Activated naive CD8-positive, alpha-beta T cell treated with anti-CD3 and anti-CD28 coated beads for 36 hours (primary cell): ENCODE measurements at places on chromosomes 5 and 9.

DNA sequence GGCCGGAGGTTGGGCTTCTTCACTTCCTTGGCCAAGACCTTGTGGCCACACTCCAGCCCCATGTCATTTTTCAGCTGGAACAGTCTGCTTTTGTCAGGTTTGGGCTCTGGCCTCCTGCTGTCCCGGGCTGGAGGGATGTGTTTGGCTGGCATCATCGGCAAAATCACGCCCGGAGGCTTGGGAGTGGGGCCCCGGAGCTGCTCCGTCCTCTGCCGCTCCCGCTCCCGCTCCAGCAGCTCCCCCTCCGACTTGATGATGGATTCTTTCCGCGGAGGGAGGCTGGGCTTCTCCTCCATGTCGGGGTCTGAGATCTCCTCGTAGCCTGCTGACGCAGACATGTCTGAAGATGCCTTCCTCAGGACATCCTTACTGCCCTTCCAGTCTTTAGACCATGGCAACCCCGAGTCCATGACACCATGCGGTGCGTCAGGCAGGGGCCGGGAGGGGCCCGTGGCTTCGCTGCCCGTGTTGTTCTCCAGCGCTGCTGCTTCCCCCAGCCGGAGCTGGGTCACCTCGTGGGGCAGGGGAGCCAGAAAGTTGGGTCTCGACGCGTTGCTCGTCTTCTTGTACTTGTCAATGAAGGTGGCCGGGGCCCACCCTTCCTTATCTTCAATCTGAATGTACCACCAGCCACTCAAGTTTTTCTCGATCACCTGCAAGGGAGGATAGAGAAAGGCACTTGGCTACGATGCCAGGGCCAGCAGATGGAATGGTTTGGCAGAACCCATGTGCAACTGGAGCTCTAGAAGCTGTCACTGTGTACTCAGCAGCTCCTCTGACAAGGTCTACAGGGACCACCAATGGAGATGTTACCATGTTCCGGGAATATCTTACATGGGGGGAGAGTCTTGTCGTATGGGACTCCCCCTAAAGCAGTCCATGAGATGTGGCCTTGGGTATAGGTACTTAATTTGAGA, 56.0 kb upstream of the UBTD2 start:
- no peak for DNase-seq

DNA sequence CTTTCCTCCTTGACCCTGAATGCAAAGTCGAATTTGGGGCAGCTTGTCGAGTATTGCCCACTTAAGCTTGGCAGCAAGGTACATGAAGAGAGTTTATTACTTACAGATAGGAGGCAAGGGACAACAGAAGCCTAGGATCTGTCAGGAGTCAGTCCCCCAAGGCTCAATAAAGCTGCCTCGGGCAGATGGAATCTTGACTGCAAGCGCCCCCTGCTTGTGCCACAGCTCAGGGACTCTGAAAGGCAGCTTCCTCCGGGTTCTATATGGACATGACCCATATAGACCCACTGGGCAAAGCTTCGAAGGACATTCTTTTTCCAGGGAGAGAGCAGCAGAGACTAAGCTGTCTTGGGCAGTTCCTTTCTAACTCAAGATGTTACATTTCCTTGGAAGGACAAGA, 971.5 kb downstream of the EFNA5 start:
- no peak for DNase-seq

DNA sequence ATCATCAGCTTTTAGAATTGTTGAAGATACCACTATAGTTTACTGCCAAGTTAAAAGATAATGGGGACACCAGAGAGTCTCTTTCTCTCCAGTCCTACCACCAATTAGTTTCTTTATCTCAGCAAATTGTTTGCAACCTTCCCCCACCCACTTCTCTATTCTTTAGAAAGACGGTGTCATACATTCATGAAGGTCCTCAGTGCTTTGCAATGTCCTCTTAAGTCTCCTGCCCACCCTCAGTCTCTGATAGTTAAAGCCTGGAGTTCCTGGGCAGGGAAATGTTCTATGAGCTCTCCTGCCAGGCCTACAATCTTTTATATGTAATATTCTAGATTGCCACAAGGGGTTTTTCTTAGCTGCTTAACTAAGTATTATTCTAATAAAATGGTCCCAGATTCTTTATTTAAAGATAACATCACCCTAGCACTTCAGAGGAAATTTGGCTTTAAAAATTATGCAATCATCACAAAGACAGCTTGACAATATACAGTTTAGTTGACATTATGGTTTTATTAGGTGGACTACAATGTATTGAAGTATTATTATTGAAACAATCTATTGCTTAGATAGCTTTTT, 509.2 kb downstream of the CSNK1G3 start:
- no peak for DNase-seq

GRCh38 chr5:5979377-5979760, 399.0 kb downstream of the MED10 start:
- DNase-seq, result no peak

GRCh38 chr5:14436801-14437542, 144.6 kb upstream of the OTULINL start:
- no peak for DNase-seq

DNA sequence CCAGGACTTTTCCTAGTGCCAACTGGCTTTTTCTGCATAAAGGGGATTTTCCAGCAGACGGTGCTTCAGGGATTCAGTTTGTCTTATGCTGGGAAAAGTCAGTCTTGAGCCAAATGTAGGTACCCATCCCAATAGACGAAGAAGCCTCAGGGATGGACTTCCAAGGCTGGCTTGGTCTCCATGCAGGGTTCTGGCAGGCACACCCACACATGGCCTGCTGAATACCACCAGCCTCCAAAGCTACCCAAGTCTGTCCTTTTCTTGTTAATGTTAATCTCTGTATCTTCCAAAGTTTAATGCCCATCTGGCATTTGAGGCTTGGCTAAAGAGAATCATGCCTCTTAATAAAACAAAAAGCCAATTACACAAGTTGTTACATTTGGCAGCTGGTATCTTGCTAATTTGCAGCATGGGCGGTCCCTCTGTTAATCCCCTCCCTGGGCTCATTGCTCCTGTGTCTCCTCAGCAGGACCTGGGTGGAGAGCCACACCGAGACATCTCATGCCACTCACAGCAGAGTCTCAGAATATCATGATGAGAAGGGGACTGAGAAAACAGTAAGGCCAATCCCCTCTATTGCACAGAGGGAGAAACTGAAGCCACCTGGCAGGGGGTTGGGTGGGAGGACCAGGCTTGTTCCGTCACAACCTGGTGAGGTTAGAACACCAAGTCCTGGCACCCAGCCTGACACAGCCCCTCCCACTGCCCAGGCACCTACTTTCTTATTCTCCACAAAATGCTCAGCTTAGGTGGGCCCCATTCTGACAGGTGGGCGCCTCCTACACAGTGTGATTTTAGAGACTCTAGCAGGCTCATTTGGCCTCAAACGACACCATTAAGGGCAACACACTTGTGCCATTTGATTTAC, 243.2 kb downstream of the FSTL4 start:
- no peak for DNase-seq

DNA sequence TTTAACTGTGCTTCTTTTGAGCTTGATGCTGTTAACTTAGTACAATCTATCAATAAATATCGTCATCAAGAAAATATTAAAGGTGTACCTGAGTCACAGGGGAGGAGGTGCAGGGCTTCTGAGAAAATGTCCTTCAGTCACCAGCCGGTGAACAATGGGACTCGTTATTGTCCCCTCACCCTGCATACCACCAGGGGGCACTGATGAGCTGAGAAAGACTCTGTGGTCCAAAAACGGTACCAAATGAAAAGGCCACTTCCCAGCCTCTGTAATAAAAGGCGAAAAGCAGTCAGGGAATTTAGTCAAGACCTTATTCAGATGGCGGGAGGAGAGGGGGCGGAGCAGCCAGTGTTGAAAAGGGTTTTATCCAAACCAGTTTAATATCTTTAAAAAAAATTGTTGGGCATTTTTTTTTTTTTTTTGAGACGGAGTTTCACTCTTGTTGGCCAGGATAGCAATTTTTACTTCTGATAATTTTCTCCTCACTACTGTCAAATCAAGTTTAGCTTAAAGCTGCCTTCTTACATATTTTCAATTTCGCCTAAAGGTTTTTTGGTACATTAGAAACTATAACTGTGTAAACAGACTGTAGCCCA, 271.9 kb upstream of the ADAMTS16 start:
- DNase-seq, result peak; percentile 39

DNA sequence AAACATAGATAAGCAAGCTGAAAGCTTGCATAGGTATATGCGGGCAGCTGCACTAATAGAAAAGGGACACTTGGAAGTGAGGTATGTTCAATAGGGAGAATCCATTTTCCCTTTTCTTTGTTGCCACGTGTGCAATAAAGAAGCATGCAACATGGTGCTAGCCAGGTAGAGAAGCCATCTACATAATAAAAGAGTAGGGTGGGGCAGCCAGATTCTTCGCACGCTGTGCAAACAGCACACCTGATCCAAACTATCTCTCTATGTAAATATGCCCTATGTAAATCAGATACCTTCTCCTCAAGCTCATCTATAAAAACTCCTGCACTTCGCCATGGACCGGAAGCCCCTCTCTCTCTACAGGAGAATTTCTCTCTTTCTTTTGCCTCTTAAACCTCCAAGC, 91.9 kb upstream of the C9orf72 start:
- no peak for DNase-seq

GRCh38 chr5:156920042-156920860, 42.8 kb downstream of the TIMD4 start:
- peak; percentile 81 for DNase-seq

GRCh38 chr9:97321691-97322090, 14.2 kb downstream of the CCDC180 start:
- no peak for DNase-seq

- DNase-seq, result no peak
Measured at GRCh38 chr5:74452856-74453255, 187.7 kb downstream of the ENC1 start.

- DNase-seq, result no peak
Measured at GRCh38 chr9:99680191-99680590, 141.5 kb upstream of the NR4A3 start.

GRCh38 chr5:14748180-14748900, 83.8 kb downstream of the OTULIN start:
- no peak for DNase-seq

DNA sequence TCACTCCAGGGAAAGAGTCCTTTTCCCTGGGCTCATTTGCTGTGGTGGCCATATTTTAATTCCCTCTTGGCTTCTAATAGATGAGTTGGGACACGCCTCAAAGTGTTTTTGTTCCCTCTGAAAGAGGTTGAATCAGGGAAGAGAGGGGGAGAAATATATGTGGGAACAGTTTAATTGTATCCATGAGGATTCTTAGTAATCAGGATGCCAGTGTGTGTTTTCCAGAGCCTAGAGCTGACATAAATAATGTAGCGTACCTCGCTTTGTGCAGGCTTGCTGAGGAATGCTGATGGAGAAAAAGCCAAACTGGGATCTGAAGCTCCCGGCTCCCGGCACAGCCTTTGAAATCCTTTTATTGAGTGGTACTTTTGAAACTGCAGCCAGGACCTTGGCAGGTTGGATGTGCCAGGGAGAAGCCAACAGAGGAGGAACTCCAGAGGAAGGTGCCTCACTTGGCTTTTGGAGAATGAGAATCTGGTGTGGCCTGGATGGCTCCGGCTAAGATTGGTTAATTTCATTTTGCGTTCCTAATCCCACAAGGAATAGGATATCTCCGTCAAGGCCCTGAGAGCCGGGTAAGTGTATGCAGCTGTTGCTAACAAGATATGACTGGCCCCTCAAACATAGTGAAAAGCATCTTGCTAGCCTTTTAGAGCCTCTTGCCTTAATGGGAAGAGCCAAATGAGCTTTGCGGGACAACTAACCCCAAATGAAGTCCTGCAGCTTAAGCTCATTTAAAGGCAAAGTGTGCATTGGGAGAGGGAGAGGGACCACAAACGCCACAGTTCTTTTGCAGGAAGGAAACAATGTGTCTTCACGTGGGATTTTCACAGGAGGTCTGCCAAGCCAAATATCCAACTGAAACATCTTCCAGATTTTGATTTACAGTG, 471.1 kb upstream of the WWC1 start:
- no peak for DNase-seq

DNA sequence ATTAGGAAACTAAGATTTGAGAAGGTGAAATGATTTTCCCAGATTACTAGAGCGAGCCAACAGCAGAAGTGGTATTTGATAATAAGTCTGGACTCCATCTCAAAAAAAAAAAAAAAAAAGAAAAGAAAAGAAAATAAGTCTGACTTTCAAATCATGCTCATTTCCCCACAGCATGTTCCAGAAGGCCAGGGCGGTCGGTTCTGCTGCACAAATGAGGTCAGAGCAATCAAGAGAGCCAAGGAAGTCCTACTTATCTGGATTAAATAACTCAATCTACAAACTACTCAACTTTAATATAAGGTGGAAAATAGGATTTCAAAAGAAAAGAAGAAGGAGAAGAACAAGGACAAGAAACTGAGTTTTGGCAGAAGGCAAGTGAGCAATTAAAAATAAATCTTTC, 130.4 kb upstream of the RASA1 start:
- no peak for DNase-seq

GRCh38 chr5:140631036-140631417, 1.9 kb downstream of the CD14 start:
- DNase-seq, result no peak

GRCh38 chr5:53397845-53398244, 82.6 kb upstream of the FST start:
- no peak for DNase-seq

DNA sequence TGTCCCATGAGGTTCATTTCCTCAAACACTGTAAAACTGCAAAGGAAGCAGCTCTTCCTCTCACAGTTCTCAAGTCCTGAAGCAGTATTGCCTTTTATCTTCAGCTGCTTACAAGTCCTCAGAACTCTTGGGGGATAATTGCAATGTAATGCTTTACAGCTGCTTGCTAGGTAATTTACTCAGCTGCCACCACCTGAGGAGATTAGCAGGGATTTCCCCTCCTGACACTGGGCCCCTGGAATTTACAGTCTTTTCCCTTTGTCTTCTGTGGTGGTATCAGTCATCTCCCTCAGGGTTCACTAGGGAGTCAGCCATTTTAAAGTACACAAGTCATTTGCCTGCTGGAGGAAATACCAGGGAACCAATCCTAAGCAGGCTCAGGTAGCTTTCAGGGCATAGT, 754.3 kb upstream of the GRAMD2B start:
- no peak for DNase-seq

DNA sequence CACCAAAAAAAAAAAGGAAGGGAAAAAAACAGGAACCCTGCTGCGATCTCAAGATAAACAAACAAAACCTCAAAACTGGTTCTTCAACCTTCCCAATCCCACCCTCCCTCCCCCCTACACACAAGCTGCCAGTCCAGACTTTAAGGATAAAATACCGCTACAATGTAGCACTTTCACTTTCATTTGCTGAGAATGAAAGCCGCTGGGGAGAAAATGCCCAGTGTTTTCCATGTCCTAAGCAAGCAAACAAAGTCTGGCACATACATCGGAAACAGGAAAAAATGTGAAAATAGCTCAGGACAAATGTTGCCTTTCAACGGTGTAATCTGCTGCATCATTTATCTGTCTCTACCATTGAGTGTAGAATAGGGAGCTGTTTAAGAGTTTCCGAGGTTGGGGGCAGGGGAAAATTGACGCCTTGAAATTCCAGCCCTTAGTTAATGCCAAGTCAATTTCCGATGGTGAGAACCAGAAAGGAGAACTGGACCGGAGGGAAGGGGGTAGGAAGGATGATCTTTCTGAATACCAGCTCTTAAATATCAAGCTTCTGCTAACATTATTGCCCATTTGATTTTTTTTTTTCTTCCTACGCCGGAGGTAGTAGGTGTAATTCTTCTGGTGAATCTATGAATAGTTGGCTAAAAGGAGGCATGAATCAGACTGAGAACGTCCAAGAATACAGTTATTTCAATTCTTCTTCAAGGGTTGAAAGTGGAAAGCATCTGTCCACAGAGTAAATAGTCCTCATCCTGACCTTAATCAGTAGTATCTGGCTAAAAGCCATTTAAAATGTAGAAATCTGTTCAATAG, 1.2 kb upstream of the ADAMTS6 start:
- no peak for DNase-seq

- no peak for DNase-seq
Measured at GRCh38 chr9:12813960-12814876, 39.4 kb downstream of the LURAP1L start.
